ENCODE measurements at places on chromosomes 4 and X.

DNA sequence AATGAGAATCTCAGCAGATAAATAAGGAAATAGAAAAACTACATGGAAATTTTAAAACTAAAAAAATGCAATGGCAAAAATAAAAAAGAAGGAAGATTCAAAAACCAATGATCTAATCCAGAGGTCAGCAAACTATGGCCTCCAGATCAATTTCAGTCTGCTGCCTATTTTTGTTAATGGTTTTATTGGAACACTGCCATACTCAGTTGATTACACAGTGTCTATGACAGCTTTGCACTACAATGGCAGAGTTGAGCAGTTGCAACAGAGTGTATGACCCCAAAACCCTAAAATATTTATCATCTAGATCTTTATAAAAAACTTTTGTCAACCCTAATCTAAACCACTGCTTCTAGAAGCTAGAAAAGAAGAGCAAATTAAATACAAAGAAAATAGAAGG, 170.3 kb downstream of the RAB28 start:
- DNase-seq, result no peak
- H3K4me1 ChIP-seq, result no peaks in the 10 kb centered on the region
- no peak overlapping the region for H3K27ac ChIP-seq
- H3K36me3 ChIP-seq, result no peaks in the 10 kb centered on the region
- H3K27me3 ChIP-seq, result no peaks in the 10 kb centered on the region

- H3K27ac ChIP-seq, result no peak within 1 kb of the TSS
- H3K36me3 ChIP-seq, result no peaks in the 10 kb centered on the region
- DNase-seq, result no peak
- no peak within 1 kb of the TSS for H3K4me3 ChIP-seq
- no peaks in the 10 kb centered on the region for H3K4me1 ChIP-seq
These were observed at the start of gene IRS4 for GRCh38 chrX:108736509-108737479. Gene IRS4 (minus strand): TSS chrX:108736563.

DNA sequence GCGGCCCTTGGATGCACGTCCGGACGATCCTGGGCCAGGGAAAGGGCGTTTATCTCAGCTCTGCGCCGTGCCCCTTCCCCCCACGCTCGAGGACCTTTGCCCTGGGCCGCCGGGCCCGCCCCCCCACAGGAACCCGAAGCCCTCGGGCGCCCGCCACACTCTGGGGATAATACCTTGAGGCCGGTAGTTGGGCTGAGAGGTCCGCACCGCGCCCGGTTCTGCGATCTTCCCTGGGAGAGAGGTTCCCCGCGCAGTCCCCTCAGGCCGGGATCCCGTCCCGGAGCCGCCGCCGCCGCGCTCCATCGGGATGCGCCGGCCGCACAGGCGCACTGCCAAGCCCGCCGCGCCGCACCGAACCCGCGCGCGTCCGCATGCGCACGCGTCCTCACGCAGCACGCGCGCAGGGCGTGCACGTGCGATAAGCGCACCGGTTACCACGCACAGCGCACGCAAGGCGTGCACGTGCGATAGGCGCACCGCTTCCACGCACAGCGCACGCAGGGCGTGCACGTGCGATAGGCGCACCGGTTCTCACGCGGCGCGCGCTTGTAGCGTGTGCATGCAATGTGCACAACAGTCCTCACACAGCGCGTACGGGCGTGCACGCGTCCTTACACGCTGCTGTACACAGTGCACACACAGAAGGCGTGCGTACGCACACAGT, at the start of gene MAP7D2:
TSS of gene MAP7D2 (minus strand) at position 331 of the 664 bp plus-strand sequence. CDS start at position 303, 28 bp downstream.
- DNase-seq, result no peak
- H3K27ac ChIP-seq, result no peak within 1 kb of the TSS
- peaks cover 17% of the 10 kb centered on the region for H3K27me3 ChIP-seq
- H3K4me1 ChIP-seq, result peaks cover 13% of the 10 kb centered on the region

- H3K27me3 ChIP-seq, result no peaks in the 10 kb centered on the region
- no peak for DNase-seq
- no peak overlapping the region for H3K27ac ChIP-seq
- no peaks in the 10 kb centered on the region for H3K36me3 ChIP-seq
These were observed 45.5 kb downstream of the OPHN1 start for GRCh38 chrX:68387776-68388175.

DNA sequence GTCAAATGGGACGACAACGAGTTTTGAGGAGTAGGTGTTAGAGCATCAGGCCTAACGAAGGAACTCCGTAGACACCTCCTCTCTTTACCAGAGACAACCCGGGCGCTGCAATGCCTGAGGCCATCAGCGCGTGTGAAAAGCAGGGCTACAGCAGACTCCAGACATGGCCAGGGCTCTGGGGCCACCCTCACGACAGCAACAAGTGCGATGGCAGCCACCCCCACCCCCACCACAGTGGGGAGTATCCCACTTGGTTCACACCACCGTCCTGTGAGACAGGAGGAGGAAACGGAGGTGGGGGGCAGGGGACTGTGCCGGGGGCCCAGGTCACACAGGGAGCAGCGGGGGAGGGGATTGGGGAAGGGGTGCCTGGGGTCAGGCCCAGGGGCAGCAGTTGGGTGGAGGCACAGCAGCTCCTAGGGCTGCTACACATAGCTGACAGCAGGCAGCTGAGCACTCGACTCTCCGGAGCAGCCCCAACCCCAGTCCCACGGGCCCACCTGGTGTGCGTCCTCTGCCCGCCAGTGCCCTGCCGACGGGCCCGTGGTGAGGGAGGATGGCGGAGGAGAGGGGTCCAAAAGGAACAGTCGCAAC, 8.5 kb downstream of the LRPAP1 start:
- no peaks in the 10 kb centered on the region for H3K27me3 ChIP-seq
- H3K27ac ChIP-seq, result no peak overlapping the region

DNA sequence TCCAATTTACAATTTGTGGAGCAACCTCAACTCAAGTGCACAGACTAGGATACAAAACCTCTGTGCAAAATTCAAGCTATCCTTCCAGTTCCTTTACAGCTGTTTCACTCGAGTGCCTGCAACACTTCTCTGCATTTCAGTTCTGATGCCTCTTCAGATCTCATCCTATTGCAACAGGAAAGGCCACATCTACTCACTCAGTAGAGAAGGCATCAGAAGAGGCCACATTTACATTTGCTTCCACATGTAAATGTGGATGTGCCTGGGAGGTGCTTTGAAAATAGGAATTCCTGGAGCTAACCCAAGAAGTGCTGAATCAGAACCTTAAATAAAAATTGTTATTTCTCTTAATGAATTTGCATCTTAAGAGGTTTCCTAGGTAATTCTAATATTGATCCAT, 45.8 kb upstream of the SERTM2 start:
- H3K27me3 ChIP-seq, result no peaks in the 10 kb centered on the region
- H3K27ac ChIP-seq, result no peak overlapping the region
- DNase-seq, result no peak
- no peak overlapping the region for H3K4me3 ChIP-seq

DNA sequence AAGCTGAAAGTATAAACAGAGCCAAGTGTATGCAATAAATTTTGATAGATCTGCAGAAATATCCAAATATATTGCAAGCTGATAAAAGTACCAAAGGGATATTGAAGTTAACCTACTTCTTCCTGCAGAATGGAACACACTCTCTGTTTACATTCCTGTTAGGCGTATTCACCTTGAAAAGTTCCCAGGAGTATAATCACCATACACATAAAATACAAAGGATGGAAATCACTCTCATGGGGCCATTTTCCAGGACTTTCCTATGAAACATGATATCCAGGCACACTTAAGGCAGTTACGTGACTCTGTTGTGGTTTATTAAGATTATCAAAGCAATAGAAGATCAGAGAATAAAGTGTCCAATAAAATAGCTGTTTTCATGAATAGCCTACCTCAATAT, 1142.3 kb downstream of the NLGN4X start:
- DNase-seq, result no peak
- no peaks in the 10 kb centered on the region for H3K36me3 ChIP-seq
- H3K4me3 ChIP-seq, result no peak overlapping the region
- no peak overlapping the region for H3K27ac ChIP-seq

- DNase-seq, result no peak
- H3K36me3 ChIP-seq, result no peaks in the 10 kb centered on the region
- H3K27me3 ChIP-seq, result no peaks in the 10 kb centered on the region
- no peak overlapping the region for H3K4me3 ChIP-seq
These were observed 1777.9 kb downstream of the ARAP2 start for GRCh38 chr4:34466411-34466810.

GRCh38 chr4:47914926-47915237, 499 bp upstream of the NFXL1 start:
- H3K4me1 ChIP-seq, result peaks cover 33% of the 10 kb centered on the region
- DNase-seq, result no peak
- peak overlapping the region; percentile 82 for H3K4me3 ChIP-seq
- peak overlapping the region; percentile 28 for H3K27ac ChIP-seq
- peaks cover 3% of the 10 kb centered on the region for H3K27me3 ChIP-seq

DNA sequence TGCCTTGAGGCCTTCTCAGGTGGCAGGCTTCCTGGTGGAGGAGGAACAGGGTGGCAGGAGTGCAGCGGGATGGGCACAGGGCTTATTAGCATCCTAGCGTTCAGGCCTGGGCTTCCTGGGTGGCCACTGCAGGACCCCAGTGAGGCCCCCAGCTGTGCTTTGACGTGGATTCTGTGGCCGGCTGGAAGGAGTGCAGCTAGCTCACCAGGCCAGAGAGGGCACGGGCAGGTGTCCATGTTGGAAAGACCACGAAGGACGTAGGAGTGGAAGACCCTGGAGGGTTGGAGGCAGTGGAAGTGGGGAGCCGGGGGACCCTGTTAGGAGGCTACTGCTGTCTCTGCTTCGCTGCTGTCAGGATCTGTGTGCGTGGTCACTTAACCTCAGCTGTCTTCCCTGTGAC, 13.3 kb upstream of the TADA2B start:
- no peak for DNase-seq
- H3K27ac ChIP-seq, result no peak overlapping the region
- H3K27me3 ChIP-seq, result no peaks in the 10 kb centered on the region
- H3K4me1 ChIP-seq, result peaks cover 10% of the 10 kb centered on the region
- H3K36me3 ChIP-seq, result peaks cover 52% of the 10 kb centered on the region

DNA sequence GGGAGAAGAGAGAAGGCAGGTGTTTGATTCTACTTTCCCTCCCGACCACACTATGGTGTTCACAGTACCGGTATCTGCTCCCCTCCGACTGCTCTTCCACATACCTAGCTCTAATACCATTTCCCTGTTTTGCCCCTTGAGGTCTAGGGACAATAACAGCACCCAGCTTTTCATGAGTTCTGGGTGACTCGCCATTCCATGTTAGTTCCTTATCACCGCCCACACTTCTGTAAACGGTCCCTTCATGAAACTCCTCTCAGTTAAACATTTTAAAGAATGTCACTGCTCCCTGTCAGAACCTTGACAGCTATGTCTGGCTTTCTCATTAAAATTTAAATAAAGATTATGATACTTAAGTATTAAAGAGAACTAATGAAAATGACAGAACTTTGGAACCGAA, 136.7 kb downstream of the ADAMTS3 start:
- H3K36me3 ChIP-seq, result no peaks in the 10 kb centered on the region
- no peak for DNase-seq

DNA sequence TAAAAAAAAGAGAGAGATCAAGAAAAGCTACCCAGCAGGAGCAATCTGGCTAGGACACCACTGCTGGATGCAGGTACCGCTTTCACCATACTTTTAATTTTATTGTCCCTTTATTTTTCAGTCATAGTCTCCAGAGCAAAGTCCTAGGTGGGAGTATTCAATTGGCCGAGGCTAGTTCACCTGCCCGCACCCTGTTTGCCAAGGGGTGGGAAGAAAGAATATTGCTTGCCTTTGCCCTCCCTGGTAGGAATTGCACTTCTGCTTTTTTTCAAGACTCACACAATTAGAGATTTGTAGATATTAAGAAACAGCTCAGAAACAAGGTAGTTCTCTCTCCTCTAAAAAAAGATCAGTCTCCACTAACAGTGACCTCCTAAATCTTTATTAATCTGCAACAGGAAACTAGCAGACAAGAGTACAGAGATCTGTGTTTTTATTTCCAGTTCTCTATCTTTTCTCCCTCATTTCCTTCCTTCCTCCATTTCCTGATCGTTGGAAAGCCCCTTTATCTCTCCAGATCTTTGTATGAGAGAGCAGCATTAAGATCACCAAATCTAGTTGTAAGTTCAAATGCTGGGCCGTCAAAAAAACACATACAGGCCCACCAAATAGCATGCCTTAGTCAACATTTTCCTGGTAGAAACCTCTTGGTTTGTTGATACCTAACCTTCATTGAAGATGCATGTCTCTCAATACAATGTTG, 9.4 kb upstream of the RPGR start:
- no peaks in the 10 kb centered on the region for H3K4me1 ChIP-seq
- no peak overlapping the region for H3K4me3 ChIP-seq
- H3K36me3 ChIP-seq, result no peaks in the 10 kb centered on the region
- H3K27ac ChIP-seq, result no peak overlapping the region

DNA sequence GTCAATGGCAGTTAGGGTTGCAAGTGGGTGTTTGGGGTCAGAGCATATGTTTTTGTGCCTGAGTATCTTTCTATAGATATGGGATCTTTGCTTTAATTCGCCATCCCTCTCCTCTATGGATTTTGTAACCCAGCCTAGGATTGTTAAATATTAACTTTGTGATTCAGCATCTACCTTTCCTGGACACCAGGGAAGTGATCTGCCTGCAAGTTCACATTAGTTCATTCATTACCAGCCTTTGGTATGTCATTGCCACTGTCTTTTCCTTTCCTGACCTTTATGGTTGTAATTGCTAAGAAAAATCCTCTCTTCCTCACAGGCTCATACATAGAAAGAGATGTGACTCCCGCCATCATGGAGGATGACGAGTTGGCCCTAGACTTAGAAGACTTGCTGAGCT, 73.8 kb downstream of the KIT start:
- H3K4me1 ChIP-seq, result no peaks in the 10 kb centered on the region
- no peak for DNase-seq
- no peak overlapping the region for H3K27ac ChIP-seq
- H3K27me3 ChIP-seq, result no peaks in the 10 kb centered on the region

DNA sequence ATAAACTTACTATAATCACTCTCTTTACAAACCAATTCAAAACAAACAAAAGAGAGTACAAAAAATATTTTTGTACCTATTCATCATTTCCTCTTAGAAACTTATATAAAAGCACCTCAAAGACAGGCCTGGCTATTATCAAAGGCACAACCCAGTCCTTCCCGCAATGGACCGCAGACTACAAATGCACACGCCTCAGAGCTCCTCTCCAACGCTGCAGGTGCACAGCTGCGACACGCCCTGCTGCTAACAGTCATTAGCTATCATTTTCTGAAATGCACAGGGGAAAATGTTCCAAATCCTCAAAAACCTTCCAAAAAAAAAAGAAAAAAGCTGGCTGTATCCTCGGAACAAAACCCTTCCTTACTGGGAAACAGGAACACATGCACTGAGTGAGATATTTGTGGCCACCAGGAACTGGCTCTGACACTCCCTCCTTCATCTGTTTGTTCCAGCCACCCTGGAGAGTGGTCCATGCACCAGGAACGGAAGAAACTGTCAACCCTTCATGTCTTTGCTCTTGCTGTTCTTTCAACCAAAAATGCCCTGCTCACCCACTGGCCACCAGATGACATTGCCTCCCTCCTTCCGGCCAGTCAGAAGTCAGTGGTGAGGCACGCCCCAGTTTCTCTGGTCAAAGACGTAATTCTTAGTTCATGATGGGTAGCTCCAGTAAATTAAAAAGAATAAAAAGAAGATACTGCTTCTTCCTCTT, 16.7 kb downstream of the IRF2 start:
- peaks cover 32% of the 10 kb centered on the region for H3K36me3 ChIP-seq
- no peak overlapping the region for H3K27ac ChIP-seq
- H3K4me3 ChIP-seq, result no peak overlapping the region
- DNase-seq, result no peak
- H3K4me1 ChIP-seq, result peaks cover 70% of the 10 kb centered on the region

Data from activated CD4-positive, alpha-beta memory T cell treated with anti-CD3 and anti-CD28 coated beads, Interleukin-2, amount 10 ng/mL, durations not matched to agents 7 days and 5 days (primary cell).